GM12892 (cell line): ENCODE measurements at places on chromosomes 3 and 15.

- DNase-seq, result no peak
These were observed 4.9 kb downstream of the CHAC1 start for GRCh38 chr15:40958146-40958545.

GRCh38 chr15:66841953-66842681 is 140.1 kb downstream of the SMAD6 start:
- no peak for DNase-seq

DNA sequence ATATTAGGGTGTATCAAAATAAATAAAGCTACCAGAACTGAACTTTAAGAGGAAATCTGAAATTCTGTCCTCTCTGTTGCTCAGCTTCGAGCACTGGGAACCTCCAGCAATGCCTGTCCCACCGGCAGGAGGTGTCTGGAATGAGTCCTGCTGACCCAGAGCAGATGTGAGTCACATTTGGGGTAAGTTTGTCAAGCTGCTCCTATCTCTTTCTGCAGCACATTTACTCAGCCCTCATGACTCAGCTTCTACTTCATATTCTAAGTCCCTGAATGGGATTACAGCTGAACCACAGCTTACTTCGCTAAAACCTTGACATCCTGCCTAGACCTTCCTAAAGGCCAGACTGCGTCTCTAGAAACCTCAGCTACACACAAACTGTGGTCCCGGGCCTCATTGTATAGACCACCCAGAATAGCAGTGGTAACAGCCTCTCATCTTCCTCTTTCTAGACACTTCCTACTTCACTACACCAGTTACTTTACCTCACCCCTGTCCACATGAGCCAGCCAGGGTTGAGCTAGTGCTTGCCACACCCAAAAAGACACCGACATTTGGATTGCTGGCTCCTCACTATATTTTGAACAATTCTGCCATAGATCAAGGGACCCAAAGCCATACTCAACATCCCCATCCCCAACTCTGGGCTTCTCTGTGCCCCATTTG is 109.6 kb upstream of the TMCO5A start:
- no peak for DNase-seq

DNA sequence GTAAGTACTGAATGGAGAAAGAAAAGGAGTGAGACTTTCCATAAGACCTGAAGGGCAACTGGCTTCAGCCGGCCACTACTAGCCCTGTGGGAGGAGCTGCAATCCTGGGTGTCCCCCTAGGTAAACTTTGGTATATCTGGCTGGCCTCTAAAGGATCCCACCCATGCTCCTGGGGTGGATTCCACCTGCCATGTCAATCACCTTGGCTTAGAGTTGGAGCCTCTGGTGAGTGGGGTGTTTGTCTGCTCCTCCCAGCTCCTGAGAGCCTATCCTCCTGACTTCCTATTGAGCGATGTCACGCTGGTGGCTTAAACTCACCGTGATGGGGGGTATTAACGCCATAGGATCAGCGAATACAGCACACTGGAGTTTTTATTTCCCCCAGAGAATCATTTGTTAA is 2.6 kb downstream of the SPTBN5 start:
- DNase-seq, result no peak

DNA sequence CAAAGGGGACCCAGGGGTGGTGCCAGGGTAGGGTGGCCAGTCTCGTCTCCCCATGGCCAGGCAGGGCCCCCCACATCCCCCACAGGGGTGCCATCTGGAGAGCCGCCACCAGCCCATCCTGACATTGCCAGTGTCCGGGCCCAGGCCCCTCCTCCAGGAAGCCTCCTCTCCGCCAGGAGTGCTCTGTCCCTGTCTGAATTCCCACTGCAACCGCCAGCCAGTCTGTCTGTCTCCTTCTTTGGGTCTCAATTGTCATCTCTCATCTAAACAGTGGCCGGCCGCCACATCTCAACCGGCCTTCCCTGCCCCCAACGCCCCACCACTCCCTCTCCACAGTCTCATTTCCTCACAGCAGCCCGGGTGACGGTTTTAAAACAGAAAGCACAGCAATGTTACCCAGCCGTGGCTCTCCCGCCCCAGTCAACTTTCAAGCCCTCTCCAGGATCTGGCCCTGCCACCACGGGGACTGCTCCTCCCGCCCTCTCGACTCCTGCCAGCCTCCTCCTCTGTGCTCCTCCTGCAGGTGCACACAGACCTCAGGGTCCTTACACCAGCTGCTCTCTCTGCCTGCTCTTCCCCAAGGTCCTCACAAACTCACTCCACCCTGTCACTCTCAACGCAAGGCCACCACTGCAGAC is 57.0 kb downstream of the IQSEC1 start:
- DNase-seq, result no peak

DNA sequence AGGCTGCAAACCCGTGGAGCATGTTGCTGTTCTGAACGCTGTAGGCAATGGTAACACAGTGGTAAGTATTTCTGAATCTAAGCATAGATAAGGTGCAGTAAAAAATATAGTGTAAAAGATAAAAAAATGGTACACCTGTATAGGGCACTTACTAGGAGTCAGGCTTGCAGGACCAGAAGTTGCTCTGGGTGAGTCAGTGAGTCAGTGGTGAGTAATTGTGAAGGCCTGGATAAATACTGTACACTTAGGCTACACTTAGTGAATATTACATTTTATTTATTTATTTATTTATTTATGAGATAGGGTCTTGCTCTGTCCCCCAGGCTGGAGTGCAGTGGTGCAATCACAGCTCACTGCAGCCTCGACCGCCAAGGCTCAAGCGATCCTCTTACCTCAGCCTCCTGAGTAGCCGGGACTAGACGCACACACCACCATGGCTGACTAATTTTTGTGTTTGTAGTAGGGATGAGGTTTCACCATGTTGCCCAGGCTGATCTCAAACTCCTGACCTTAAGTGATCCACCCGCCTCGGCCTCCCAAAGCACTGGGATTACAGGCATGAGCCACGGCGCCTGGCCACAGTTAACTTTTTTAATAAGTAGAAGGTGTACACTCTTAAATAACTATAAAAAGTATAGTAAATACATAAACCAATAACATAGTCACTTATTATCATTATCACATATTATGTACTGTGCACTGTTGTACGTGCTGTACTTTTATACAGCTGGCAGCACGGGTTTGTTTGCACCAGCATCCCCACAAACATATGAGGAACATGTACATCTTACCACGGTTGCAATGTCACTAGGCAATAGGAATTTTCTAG is 155.1 kb downstream of the IGF1R start:
- no peak for DNase-seq

DNA sequence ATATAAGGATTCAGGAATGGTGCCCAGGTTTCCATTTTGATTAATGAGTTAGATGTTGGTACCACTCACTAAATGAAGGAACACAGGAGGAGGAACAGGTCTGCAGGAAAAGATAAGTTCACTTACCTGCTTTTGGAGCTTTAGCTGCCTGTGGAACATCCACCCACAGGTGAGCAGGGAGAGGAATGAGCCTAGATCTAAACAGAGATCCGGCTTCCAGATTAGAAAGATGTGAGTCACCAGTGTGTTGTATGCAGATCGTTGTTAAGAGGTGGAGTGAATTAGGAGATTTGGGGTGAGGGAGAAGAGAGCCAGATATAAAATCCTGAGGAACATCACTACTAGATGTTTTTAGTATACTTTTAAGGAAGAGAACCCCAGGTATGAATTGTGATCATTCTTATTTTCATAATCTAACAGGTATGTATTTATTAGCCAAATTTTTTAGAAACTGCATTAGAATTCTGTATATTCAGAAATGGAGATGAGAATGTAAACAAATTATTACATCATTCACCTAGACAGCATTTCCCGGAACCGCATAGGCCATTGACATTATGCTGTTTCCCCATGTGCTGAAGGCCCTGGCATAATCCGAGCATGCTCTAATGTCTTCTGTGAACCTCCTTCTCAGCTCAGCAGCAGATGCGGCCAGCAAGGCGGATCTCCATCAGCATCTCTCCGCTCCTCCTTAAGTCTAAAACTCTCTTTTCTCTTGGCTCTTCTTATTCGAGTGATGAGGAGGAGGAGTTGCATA is 118.2 kb downstream of the KLHL25 start:
- no peak for DNase-seq

- no peak for DNase-seq
These were observed 45.2 kb downstream of the SPRED1 start for GRCh38 chr15:38297623-38298388.

GRCh38 chr15:90055182-90055581 is 47.1 kb downstream of the IDH2 start:
- no peak for DNase-seq

GRCh38 chr3:14425581-14426304 is 23.3 kb downstream of the SLC6A6 start:
- no peak for DNase-seq

DNA sequence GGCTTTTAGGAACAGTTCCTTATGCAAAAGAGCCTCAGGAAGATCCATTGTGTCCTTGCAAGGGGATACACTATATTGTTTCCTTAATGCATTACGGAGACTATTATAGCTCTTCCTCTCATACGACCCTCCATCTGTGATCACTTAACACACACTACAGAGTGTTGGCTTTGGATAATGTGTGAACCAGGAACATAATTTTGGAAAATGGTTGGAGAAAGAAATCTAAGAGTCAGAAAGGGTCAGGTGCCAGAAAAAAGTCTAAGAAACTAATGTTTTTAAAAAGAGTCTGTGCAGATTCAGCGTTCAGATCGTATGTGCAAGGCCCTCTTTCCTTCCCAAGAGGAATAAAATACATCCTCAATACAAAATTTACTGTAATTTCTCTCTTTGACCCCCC is 27.3 kb downstream of the LRRN1 start:
- no peak for DNase-seq

DNA sequence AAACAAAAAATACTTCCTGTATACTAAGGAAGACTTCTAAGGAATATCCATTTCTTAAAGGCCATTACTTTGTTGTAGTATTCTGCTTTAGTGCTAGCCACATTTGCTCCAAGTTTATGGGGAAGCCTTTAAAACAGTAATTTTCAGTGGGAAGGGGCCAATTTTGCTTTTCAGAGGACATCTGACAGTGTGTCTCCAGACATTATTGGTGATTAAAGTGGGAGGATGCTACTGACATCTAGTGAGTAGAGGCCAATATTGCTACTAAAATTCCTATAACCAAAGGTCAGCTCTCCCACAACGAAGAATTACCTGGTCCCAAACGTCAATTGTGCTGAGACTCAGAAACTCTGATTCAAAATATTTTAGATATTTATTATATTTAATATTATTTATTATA is 24.8 kb downstream of the SLC28A2 start:
- DNase-seq, result no peak

DNA sequence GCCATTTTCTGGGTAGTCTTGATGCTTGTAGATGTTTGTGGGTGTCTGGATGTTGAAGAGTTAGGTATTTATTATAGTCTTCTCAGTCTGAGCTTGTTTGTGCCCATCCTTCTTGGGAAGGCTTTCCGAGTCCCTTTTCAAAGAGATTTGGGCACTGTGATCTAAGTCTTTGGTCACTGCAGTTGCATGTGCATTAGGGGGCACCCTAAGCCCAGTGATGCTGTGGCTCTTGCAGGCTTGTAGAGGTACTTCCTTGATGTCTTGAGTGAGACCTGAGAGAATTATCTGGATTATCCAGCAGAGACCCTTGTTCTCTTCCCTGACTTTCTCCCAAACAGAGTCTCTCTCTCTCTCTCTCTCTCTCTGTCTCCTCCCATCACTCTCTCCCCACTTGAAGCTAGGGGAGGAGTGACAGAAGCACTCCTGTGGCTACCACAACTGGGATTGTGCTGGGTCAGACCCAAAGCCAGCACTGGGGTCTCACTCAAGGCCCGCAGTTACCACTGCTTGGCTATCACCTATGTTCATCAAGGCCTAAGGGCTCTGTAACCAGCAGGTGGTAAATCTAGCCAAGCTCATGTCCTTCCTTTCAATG is 68.5 kb downstream of the TMCO5A start:
- no peak for DNase-seq

DNA sequence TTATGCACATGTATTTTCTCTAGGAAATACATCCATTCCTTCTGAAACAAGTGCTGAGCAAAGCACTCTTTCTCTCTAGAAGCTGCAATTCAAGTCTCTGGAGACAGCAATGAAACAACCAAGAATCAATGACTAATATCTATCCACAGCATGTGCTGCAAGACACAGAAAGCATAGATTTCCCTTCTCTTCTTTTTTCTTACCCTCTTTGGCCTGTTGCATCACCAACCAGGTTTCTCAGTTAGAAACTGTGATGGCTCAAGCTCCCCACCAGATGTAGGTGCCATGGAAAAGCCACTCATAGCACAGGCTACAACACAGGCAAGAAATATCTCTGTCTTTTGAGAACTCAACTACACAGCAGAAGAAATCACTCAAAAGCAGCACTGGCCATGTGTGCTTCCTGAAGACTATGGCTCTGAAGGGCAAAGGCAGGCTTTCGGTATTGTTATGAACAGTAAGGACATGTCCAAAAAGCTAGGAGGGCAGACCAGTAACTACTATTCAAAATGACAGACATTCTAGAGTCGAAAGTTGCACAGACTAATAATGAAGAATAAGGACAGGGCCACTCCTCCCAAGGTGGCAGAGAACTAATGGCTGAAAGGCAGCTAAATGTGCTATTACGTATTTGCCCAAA is 15.5 kb downstream of the ZDHHC3 start:
- no peak for DNase-seq

DNA sequence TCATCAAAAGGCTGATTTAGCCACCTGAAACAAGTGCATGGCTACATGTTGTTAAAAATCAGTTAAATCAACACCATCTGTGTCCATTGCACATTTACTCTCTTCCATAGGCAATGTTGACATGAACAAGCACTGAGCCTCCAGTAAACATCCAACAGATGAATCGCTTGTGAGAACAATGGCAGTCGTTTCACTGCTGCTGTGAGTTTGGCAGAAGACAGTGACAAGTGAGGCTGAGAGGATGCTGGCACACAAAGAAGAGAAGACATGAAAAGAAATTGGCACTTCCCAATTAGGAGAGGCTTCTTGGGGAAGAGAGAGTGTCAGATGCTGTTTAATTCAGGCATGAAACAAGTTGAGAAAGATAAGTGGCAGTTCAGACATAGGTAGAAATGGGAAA is 227.4 kb upstream of the STT3B start:
- DNase-seq, result no peak

GRCh38 chr3:195194559-195195206 is 76.3 kb downstream of the XXYLT1 start:
- no peak for DNase-seq

DNA sequence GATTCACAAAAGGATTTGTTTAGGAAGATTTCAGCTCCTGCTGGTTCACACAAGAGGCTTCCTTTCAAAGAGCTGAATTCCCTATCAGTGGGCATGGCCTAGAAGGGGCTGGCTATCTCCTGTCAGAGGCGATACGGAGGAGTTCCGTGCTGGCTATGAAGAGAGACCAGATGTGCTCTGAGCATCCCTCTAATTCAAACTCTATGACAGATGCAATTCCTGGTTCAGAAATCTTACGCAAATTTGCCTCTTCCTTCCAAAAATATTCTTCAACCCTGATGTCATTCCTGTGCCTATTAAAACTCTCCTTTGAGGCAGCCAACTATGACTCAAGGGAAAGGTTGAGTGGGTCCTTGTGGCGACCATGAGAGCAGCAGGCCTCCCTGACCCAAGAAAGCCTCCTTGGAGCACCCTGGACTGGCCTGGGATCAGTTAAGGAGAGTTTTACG is 139.3 kb upstream of the HES1 start:
- DNase-seq, result no peak

- DNase-seq, result no peak
These were observed 331.0 kb downstream of the CGGBP1 start for GRCh38 chr3:87727783-87728182.
